ENCODE measurements at places on chromosomes 7 and 10.

DNA sequence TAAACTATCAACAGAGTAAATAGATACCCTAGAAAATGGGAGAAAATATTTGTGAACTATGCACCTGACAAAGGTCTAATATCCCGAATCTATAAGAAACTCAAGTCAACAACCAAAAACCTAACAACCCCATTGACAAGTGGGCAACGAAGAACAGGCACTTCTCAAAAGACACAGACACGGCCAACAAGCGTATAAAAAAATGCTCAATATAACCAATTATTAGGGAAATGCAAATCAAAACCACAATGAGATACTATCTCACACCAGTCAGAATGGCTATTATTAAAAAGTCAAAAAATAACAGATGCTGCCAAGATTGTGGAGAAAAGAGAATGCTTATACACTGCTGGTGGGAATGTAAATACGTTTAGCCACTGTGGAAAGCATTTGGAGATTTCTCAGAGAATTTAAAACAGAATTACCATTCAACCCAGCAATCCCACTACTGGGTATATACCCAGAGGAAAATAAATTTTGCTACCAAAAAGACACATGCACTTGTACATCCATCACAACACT, 63.2 kb upstream of the CAV2 start:
- no peak for DNase-seq

GRCh38 chr10:72243822-72244437, 27.9 kb upstream of the ASCC1 start:
- peak; percentile 97 for DNase-seq

GRCh38 chr10:33095867-33096815, 138.1 kb upstream of the ITGB1 start:
- DNase-seq = no peak

DNA sequence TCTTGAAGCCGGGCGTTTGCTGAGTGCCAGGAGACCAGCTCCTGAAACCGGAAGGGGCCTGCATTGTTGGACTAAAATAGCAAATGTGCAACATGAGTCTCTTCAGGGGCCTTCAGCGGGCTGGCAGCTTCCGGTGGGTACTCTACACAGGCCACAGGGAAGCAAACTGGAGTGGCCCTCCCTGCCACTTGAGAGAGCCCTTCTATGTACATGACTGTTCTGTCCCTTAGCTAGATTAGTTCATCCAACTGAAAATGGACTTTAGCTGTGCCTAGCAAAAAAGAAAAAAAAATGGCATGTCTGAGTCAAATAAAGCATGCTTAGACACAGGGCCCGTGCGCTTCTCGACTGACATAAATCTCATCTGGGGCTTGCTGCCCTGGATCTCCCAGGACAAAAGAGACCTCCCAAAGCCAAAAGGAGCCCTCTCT, 115.3 kb upstream of the TCF7L2 start:
- no peak for DNase-seq

DNA sequence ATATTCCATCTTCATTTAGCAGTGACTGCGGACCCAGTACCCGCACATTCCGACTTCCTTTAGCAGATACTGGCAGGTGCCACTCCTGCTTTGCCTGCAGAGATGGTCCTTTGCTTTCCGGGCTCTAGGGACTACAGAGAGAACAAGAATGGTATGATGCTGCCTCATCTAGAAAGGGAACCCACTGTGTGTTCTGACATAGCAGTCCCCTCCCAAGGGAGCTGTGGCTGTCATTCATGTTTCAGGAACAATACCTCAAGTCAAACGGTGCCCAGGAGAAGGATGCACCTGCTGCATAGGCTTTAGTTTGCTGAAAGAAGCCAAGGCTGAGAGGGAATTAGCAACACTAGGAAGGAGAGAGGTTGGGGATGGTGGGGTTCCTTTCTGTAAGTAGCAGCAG, 15.9 kb upstream of the TMEM72 start:
- no peak for DNase-seq

GRCh38 chr10:2366264-2366931, 629.1 kb upstream of the ADARB2 start:
- no peak for DNase-seq

GRCh38 chr7:34320926-34321661, 336.9 kb upstream of the NPSR1 start:
- DNase-seq = peak; percentile 85

DNA sequence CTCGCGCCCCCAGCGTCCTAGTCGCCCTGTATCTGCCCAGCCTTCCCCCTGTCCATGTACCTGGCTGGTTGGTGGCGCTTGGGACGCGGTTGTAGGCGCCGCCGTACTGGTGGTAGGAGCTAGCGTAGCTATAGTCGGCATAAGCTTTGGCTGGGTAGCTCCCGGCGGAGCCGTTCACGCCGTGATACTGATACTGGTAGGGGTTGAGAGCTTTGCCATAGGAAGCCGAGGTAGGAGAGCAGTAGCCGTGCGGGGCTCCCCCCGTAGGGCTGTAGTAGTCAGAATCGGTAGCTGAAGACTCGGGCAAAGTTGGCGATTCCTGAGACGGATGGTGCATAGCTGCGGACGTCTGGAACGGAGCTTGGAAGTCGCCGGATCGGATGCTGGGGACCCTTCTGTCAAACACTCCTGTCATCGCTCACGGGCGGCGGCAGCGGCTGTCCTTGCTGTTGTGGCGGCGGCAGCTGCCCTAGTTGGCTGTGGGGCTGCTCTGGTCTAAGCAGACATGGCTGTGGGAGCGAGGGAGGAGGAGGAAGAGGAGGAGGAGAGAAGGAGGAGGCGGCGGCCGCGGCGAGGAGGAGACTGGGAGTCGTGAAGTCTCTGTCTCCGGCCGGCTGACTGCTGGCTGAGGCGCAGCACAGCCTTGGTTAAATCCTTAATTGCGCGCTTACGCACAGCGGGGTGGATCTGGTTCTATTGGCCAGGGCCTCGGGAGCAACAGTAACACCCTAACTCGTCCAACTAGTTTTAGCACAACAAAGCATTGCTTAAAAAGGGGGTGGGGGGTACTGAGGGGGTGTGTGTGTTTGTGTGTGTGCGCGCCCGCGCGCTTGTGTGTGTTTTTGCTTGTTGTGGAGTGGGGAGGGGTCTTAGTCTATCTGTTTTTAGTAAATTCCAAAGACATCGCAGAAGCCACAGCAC, at the start of gene DLX5:
Gene DLX5, minus strand, starts transcription at position 623 of the 921 bp plus-strand sequence. Its CDS starts 208 bp downstream, at position 415.
- DNase-seq = no peak

- no peak for DNase-seq
Measured at GRCh38 chr7:94492601-94493000, 17.0 kb upstream of the CASD1 start.

DNA sequence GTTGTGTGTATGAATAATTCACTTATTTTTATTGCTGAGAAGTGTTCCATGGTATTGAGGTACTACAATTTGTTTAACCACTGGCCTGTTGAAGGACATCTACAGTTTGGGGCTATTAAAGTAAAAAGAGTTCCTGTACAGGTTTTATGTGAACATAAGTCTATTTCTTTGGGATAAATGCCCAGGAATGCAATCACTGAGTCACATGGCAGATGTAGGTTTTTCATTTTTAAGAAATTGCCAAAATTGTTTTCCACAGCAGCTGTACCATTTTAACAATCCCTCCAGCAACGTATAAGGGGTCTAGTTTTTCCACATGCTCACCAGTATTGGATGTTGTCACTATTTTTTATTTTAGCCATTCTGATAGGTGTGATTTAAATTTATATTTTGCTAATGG, 243.9 kb downstream of the TNS3 start:
- DNase-seq = peak; percentile 17

DNA sequence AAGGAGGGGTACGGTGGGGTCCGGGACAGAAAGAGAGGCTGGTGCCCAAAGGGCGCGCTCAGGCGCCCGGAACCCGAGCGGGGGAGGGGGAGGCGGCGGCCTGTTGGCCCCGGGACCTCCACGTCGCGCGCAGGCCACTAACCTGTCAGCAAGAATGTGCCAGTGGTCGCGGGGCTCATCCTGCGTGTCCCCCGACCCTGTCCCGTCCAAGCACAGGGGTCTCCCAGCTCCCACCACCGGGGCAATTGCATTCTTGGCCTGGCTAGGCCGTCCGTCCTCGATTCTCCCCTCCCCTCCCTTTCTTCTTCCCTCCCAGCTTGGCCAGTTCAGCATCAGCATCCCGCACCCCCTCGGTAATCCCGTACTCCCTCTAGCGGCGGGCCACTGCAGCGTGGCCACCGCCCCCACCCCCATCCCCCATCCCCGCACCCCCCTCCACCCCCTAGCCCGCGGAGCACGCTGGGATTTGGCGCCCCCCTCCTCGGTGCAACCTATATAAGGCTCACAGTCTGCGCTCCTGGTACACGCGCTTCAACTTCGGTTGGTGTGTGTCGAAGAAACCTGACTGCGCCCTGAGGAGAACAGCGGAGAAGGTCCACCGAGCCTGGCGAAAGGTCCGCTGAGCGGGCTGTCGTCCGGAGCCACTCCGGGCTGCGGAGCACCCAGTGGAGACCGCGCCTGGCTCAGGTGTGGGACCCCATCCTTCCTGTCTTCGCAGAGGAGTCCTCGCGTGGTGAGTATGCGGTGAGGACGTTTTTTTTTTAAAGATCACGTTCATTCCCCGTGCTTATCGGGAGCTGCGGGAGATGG, at the start of gene SGCE:
Gene SGCE, minus strand, starts transcription at position 286 of the 810 bp plus-strand sequence. Its CDS starts 35 bp downstream, at position 251.
- DNase-seq = peak; percentile 77

- no peak for DNase-seq
Measured at GRCh38 chr10:11386044-11386443, 225.4 kb downstream of the USP6NL start.

DNA sequence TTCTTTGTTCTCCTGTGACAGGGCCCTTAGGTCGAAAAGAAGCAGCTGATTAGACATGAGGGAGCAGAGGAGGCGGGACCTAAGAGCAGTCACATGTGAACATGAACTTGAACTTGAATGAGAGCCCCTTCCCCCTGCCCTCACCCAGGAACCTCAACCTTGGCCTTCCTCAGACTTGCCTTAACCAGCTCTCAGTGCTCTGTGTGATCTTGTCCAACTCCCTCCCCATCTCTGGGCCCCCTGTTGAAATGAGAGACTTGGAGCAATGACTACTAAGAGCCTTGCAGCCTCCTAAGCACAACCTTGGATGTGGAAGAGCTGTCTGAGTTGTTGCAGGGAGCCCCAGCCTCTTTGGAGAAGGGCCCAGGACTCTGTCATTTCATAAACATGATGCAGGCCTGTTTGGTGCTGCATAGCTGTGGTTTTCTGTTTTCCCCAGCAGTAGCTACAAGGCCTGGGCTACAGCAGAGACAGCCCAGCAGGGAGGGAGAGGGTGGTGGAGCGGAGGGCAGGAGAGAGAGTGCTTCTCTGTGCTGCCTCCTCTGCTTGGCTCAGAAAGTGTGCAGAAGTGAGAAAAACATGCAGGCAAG, 123.9 kb upstream of the ZMIZ1 start:
- peak; percentile 51 for DNase-seq
